ENCODE measurements at places on chromosomes 6 and 20.

DNA sequence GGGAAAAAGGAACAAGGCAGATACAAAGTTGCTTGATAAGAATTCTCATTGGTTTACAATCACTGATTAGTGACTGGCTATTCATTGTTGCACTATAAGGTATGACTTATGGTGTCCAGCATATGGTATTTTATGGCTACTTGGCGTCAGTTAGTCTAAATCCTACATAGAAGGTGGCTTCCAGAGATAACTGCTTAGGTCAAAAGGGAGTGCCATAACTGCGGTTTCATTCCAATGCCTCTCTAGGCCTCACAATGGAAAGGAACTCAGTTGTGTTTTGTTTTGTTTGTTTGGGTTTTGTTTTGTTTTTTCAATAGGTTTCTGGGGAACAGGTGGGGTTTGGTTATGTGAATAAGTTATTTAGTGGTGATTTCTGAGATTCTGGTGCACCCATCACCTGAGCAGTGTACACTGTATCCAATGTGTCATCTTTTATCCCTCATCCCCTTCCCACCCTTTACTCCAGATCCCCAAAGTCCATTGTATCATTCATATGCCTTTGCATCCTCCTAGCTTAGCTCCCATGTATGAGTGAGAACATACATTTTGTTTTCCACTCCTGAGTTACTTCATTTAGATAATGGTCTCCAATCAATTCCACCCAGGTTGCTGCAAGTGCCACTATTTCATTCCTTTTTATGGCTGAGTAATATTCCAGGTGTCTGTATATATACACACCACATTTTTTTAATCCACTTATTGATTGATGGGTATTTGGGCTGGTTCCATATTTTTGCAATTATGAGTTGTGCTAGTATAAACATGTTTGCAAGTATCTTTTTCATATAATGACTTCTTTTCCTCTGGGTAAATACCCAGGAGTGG is 7.0 kb downstream of the GOPC start:
- no peak for DNase-seq

GRCh38 chr20:313948-314347 is 11.4 kb upstream of the SOX12 start:
- no peak for DNase-seq

DNA sequence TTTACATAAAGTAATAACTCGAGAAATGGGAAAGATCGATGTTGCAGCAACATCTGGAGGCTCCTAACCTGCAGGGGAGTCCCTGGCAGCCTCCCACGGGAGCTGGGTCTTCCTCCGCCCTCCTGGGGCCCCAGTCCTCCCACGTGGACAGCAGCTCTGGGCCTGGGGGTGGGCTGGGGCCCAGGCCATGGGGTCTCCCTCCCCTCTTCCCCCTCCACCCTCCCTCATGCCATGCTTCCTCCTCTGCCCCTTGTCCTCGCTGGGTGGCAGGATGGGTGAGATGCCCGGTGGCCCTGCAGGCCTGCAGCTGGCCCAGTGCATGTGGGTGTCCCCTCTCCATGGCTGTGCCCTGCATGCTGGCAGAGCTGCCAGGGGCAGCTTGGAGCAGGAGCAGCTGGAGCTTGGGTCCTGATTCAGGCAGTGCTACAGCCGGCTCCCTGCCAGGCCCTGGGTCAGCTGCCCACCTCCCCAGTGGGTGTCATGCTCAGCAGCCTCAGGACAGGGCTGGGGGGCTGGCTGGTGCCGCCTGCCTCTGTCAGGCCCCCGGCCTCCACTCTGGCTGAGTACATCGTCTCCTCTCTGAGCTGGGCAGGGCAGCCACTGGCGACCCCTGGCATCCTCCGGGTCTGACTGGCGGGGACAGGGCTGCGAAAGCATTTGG is 48.9 kb upstream of the BHLHE23 start:
- DNase-seq, result no peak

GRCh38 chr6:46046558-46047174 is 31.0 kb upstream of the CLIC5 start:
- DNase-seq, result no peak

- DNase-seq, result no peak
Observed at GRCh38 chr6:45388328-45388727, 10.6 kb upstream of the SUPT3H start.

- DNase-seq, result no peak
Observed at GRCh38 chr6:111870051-111870741, 3.1 kb downstream of the FYN start.

DNA sequence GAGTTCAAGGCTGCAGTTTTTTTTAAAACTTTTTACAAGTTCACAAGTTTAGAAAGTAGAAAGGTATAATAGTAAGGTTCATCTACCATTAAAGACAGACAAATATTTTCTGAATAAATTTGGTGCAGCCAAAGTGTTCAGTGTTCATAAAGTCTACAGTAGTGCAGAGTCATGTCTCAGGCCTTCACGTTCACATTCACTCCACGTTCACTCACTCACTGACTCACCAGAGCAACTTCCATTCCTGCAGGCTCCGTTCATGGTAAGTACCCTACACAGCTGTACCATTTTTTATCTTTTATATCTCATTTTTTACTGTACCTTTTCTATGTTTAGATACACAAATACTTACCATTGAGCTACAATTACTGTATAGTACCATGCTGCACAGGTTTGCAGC is 67.6 kb downstream of the B4GALT5 start:
- no peak for DNase-seq

- no peak for DNase-seq
Observed at GRCh38 chr20:22511943-22512910, 72.1 kb downstream of the FOXA2 start.

DNA sequence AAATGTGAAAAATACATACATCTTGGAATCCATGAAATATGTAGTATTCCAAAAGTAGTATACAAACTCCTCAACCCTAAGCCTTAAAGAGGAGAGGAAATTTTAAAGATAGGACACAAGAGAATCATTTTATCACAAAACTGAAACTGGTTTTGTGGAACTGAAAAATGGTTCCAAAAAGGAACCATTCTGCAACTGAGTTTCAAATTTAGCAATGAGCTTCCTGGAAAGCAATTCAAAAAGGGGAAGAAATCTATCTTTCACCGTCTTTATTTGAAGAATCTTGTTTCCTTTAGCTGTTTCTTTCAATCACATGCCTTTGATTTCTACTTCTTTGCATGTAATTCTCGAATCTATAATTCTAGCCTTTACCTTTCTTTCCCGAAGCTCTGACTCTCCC is 32.2 kb upstream of the LAMP5 start:
- no peak for DNase-seq

- no peak for DNase-seq
Observed at GRCh38 chr6:42281570-42281969, 63.9 kb upstream of the MRPS10 start.

DNA sequence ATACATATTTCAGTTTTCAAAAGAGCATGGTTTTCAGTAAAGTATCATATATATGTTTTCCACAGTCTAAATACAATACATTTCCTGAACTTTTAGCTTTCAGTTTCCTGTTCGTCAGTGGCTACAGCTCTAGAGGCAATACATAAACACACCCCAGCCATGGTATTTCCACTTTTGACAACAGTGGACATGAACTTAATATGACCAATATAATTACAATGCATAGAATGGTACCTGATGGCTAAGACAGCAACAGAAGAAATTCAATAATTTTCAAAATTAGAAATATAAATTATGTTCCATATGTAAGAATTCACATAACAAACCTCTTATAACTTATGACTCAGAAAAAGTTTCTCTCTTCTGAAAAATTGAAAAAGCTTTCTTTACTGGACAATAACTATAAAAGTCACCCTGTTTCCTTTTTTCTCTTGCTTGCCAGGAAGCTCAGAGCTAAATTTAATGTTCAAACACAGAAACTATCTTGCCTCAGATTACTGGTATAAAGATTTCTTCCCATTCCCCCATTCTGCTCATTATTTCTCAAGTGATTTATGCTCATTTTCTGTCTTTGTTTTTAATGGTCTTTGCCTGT is 19.2 kb downstream of the FKBP5 start:
- no peak for DNase-seq

- no peak for DNase-seq
Observed at GRCh38 chr20:60718743-60719480, 533.1 kb upstream of the CDH4 start.

DNA sequence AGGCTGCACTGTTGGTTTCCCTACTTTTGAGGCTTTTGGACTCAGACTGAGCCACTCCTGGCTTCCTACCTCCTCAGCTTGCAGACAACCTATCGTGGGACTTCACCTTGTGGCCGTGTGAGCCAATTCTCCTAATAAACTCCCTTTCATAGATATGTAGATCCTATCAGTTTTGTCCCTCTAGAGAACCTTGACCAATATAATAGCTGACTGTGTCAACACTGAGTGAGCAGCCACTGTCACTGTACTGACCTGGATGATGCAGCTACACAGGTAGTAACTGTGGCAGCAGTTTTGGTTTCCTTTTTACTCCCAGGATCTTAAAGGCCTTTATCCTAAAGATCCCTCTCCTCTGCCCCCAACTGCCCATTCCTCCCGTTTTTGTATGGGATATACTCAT is 70.2 kb downstream of the SLC22A3 start:
- DNase-seq, result no peak

DNA sequence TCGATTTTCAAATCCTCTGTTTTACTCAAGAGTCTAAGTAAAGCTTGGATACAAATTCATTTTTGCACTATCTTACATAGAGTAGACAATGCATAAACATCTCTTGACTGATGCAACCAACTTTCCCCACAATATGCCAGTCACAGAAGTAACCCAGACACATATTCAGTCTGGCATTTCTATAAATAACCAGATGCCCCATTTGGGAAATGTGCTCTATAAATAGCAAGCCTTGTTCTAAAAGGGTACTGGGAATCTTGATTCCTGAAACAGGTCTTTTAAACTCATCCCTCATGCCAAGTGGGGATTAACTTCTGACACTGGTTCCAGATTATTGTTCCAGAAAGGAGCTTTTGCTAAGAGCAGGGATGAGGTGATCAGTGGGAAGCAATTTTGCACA is 411.7 kb downstream of the EPM2A start:
- DNase-seq, result no peak

DNA sequence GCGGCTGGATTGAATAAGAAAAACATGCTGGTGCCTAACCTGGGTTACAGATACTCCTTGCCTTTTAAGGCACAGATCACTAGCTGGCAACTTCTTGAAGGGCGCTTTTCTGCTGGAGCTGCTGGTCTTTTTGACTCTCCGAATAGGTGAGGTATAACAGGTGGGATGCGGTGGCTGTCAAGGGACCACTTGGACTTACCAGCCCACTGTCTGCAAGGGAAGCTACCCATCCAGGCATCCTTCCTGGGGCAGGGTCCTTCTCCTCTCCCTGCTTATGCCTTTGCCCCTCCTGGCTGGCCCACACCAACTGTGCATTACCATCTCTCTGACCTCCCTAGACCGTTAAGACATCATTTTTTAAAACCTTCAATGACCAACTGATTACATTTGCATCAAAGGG is 57.4 kb downstream of the NPEPL1 start:
- DNase-seq, result no peak

GRCh38 chr6:52693773-52694172 is 22.9 kb downstream of the TMEM14A start:
- DNase-seq, result no peak

DNA sequence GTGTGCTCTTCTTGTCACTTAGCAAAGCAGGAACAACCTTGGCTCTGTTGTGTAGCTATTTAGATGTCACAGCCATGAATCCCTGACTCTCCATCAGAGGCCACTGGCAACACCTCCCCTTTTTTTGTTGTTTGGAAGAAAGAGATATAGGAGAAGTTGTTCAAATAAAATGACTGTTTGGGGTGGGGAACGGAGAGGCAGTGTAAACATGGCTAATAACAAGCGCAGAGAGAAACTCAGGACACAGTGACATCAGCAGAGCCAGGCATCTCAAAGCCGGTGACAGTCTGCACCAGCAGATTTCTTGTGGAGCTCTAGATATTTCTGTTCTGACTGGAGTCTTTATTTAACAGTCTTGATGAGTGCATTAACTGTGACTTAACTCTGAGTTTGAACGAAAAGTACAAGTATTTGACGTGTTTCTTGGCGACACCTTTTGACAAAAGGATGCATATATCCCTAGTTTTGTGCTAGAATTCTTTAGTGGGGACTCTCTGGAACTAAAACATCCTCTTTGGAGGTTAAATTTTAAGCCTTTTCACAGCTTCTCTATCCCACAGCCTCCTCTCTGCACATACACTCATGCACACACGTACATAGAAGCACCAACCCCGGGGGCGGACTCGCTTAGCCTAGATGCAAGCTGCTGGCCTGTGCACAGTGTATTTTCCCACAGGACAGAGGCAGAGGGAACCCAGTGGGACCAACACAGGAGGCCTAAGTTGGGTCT is 53.8 kb downstream of the ADAT2 start:
- DNase-seq, result no peak

GRCh38 chr6:68473433-68474210 is 161.5 kb upstream of the ADGRB3 start:
- no peak for DNase-seq

- no peak for DNase-seq
Observed at GRCh38 chr20:59680148-59680650, 75.9 kb downstream of the PHACTR3 start.

- DNase-seq, result no peak
Observed at GRCh38 chr6:156175433-156175832, 601.7 kb upstream of the ARID1B start.

DNA sequence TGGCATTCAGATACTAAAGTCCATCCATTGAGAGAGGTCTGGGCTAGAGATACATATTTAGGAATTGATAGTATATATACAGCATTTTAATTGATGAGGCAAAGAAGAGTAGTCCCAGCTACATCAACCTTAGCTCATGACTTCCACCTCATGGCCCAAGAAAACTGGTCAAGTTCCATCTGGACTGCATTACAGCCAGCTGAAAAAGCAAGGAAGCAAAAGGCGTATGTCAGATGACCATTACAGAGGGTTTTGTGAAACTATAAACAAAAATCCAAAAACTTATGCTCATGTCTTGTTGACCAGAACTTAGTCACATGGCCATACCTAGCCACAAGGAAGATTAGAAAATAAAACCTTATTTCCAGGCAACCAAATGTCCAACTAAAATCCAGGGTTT is 46.8 kb upstream of the RNF146 start:
- no peak for DNase-seq

GRCh38 chr20:46621492-46621891 is 29.8 kb downstream of the SLC13A3 start:
- no peak for DNase-seq

- DNase-seq, result no peak
Observed at GRCh38 chr6:106637051-106637716, 7.8 kb downstream of the QRSL1 start.

DNA sequence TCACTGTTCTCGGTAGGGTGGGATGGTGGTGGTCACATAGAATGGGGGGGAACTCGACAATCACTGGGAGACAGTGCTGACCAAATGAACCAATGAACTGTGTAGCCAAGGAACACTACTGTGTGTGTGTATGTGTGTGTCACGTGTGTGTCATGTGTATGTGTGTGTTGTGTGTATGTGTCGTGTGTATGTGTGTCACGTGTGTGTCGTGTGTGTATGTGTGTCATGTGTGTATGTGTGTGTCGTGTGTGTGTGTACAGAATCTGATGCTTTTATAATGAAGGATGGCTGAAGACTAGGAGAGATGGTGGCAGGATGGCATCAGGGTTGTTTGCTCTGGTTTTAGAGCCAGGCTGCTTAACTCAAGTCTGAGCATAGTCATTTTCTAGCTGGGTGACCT is 99.1 kb upstream of the DUSP22 start:
- DNase-seq, result no peak

- no peak for DNase-seq
Observed at GRCh38 chr20:34907616-34908469, 31.4 kb downstream of the ACSS2 start.

GRCh38 chr6:13466304-13467215 is 20.8 kb downstream of the GFOD1 start:
- DNase-seq, result no peak

- no peak for DNase-seq
Observed at GRCh38 chr6:145903356-145904102, 60.6 kb downstream of the SHPRH start.

- no peak for DNase-seq
Observed at GRCh38 chr6:69647726-69648125, 149.1 kb downstream of the LMBRD1 start.
